ENCODE measurements at places on chromosomes 16 and 17.

GRCh38 chr17:76905036-76905435 lies 36.8 kb downstream of the MGAT5B start:
- no peak for DNase-seq

GRCh38 chr17:19021622-19022083 lies 17.1 kb upstream of the FAM83G start:
- DNase-seq, result no peak

GRCh38 chr17:15334266-15334665 lies 7.1 kb downstream of the TEKT3 start:
- DNase-seq, result no peak

GRCh38 chr17:77892031-77892430 lies 66.5 kb upstream of the TNRC6C start:
- no peak for DNase-seq

DNA sequence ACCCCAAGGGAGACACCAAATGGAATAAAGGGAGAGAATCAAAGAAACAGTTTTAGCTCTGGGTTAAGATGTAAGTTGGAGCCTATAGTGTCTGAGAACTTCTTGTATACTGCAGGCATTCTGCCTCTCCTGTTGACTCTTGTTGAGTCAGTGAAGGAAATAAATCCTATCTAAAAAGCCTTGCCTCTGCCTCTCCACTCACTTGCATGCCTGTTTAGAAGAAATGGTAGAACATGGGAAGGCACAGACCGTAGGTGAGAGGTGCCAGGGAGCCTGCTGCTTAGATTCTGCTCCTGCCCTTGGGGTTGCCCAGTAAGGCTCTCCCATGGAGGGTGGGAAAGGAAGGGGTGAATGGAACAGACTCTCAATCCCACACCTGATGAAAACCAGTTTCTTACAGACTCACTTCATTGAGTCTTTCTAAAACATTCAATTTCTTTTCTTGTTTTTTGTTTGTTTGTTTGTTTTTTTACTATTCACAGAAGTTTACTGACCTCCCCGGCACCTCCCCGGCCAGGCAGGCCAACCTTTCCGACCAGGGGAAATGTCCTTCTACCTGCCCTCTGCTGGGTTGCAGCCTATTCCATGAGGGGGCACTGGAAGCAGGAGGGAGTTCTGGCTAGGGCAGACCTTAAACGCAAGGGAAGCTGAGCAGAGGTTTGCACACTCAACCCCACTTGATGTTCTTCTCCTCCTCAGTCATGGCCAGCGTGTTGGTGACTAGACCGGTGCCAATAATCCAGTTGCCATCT lies 211.7 kb upstream of the WSB1 start:
- no peak for DNase-seq

DNA sequence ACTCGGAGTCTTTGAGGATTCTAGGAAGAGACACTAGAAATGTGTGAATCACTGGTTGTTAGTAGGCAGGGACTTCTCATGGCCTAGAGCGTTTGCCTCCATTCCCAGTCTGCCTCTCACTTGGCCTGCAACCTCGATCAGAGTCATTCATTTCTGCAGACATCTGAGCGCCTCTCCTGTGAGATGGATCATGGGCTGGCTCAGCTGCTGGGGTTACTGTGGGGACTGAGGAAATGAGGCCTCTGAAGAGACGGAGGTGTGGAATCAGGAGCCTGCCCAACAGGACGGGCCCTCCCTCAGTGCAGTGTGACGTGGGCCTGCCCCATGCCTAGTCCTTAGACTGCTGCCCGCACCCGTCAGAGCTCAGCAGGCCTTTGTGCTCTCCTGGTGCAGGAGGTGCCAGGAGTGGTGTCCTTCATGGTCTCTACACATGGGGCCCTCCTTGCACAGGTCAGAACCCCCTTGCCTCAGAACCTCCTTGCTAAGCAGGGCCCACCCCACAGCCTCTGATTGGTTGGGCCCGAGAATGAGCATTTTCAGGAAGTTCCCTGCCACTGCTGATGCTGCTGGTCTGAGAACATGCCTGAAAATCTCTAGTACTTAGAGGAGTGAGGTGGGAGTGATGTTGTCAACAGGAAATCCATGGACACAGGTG lies 99.4 kb downstream of the NPIPB11 start:
- no peak for DNase-seq

GRCh38 chr17:42101513-42102292 lies 3.4 kb upstream of the ZNF385C start:
- DNase-seq, result peak; percentile 73

DNA sequence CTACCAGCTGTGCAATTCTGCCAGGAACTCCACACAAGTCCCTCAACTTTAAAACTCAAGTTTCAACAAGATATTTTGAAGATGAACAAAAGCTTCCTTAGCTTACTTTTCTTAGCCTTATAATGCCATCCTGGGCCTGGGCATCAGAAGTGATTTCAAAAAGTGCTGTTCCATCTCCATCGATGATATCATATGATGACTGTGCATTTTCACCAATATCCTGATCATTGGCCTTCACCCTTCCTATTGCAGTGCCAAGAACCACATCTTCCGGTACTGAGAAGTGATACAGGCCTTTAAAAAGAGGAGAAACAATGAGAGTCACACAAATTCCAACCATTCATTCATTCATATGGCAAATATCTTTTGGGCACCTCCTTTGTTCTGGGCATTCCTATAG lies 215.4 kb downstream of the CDH8 start:
- no peak for DNase-seq

- no peak for DNase-seq
Measured at GRCh38 chr17:57228911-57229310, 27.4 kb upstream of the MSI2 start.

DNA sequence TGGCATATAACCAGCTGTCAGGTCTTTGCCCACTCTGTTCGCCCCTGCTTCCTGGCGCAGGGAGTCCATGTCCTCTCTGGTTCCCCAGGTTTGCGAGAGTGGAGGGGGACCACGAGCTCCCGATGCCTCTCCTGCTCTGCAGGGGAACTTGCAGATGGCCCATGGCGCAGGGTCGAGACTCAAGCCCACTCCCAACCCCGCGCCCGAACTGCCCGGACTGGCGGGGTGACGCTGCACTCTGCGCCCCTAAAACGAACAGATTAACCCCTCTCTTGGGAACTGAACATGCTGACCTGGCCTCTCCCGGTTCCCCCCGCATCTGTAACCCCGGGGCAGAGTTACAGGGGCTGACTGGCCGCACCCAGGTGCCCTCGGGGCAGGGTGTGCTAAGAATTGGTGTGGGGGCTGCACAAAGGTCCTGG lies 681 bp upstream of the PLA2G15 start:
- DNase-seq, result no peak

- DNase-seq, result peak; percentile 8
Measured at GRCh38 chr17:11917415-11917814, 79.9 kb downstream of the ZNF18 start.

GRCh38 chr17:2452216-2452750 lies 51.4 kb upstream of the MNT start:
- DNase-seq, result no peak

DNA sequence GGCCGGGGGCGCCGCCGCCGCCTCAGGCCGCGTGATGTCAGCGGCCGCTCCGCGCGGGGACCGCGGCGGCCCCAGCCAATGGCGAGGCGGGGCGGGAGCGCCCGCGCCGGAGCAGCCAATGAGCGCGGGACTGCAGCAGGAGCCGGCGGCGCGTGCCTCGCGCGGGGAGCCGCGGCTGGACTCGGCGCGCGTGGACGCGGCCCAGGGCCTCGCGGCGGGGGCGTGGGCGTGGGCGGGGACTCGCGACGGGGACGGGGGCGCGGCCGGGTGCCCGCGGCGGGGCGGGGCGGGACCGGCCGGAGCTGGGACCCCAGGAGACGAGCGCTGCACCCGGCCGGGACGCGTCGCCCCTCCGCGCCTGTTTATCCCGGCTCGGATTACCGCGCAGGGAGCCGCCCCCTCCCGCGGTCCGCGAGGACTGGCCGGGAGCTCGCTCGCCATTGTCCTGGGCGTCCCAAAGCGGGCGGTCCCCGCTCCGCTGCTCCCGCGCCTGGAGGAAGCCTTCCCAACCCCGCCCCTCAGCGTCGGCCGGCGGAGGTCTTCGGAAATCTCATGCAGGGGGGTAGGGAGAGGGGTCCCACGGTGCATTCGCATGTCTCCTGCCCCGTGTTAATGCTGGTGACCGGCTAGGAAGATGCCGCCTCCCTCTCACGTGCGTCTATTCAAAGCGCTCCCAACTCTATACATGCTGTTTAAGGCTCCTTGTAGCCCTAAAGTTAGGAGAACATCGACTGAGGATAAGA lies at the start of gene RNF157:
Gene RNF157, minus strand, starts transcription at position 33 of the 743 bp plus-strand sequence. CDS start 253 bp downstream, outside the sequence.
- peak; percentile 68 for DNase-seq

GRCh38 chr17:39092692-39093230 lies 58.7 kb downstream of the PLXDC1 start:
- DNase-seq, result no peak

- no peak for DNase-seq
Measured at GRCh38 chr16:57516176-57516725, 20.1 kb downstream of the CCDC102A start.

DNA sequence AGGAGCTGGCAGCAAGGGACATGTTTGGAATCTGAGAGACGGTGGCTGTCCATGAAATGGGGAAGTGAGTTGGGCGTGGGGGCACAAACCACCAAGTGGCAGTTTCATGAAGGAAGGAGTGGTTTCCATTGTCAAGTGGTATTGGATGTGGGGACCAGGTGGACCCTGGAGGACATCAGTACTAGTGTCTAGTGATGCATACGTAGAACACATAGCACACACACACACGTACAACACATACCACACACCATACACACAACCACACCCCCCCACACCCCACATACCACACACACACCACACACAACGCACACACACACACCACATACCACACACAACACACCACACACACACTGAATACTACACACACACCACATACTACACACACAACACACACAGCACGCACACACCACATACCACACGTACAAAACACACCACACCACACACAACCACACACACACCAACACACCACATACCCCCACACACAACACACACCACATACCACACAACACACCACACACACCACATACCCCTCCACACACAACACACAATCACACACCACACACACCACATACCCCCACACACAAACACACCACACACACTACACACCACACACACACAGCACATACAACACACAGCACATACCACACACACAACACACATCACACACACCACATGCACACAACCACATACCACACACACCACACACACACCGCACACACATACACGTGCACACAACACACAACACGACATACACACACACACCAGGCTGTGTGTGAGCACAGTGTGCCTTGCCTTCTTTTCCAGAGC lies 41.1 kb upstream of the GSE1 start:
- DNase-seq, result peak; percentile 63

DNA sequence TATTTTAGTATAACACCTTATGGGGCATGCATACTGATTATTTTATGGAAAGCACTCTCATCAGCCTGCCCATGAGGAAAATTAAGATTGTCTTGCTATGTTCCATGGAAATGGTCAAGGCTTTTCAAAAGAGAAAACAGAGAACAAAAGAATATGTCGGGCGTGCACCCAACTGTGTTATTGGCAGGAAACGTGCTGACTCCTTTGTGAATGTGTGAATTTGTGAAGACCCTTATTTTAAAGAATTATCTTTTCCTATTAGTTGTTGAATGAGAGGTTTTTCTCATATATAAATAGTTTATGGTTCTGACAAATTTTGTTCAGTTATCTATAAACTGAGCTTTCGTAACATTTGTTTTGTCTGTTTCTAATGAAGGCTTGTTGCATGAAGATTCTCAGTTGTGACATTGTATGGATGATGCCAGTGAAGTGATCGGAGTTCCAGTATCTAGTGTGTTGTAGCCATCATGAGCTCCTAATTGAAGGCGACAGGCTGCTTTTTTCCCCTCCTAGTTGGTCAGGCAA lies 180.0 kb downstream of the BCAS3 start:
- no peak for DNase-seq

GRCh38 chr17:36975922-36976515 lies 27.3 kb downstream of the AATF start:
- DNase-seq, result no peak

- DNase-seq, result no peak
Measured at GRCh38 chr16:29774730-29775129, 3.3 kb upstream of the ZG16 start.

All from germinal center (tissue), 1 donor.